ENCODE measurements at places on chromosomes 7 and 10.
A peak's percentile ranks its signal among the peaks of the same experiment; 100 is the strongest.

GRCh38 chr7:157439149-157439548 is 102.3 kb downstream of the DNAJB6 start:
- DNase-seq: no peak

GRCh38 chr10:74058071-74058470 is 60.2 kb downstream of the VCL start:
- DNase-seq: no peak

DNA sequence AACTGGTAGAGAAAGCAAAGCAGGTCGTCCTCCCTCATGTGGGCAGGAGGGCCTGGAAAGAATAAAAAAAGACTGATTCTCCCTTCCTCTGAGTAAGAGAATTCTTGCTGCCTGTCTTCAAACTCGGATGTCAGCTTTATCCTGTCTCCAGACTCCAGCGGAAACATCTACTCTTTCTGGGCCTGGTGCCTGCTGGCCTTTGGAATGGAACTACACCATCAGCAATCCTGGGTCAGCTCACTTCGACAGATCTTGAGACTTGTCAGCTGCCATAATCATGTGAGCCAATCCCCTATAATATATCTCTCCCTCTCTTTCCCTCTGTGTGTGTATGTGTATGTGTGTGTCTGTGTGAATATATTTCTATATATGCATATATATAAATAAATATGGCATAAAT is 411.0 kb upstream of the DPP6 start:
- no peak for DNase-seq

- DNase-seq: no peak
These were observed 354.4 kb upstream of the MKI67 start for GRCh38 chr10:128480601-128481000.

- DNase-seq: no peak
These were observed 290.5 kb downstream of the TFEC start for GRCh38 chr7:115740043-115740442.

- peak; percentile 90 for DNase-seq
These were observed 96.9 kb downstream of the HIPK2 start for GRCh38 chr7:139680676-139681462.

DNA sequence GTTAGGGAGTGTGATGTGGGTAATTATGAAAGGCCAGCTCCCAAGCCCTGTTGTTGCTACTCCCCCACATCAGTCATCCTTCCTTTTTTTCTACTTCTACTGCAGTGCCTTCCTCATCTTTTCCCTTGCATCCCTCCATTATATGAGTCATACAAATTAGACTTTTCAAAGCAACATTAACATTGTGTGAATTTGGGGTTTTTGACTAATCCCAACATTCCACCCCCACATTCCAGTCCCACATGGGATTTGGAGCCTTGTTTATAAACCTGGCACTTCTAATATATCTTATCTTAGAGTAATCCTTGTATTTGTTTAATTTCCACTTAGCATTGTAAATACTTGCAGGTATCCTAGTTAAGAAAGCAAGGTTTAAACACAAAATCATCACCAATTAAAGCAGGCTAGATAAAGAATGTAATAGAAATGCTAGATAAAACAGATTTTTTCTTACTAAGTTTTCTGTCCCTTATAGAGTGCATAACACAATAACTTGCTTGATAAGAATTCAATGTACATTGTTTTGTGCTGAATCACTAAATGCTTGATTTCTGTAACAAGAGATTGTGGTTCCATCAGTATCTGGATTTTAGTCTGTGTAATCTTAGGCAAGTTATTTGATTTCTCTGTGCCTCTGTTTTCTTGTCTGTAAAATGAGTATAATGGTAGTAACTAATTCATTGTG is 165.8 kb downstream of the CFTR start:
- DNase-seq: no peak

DNA sequence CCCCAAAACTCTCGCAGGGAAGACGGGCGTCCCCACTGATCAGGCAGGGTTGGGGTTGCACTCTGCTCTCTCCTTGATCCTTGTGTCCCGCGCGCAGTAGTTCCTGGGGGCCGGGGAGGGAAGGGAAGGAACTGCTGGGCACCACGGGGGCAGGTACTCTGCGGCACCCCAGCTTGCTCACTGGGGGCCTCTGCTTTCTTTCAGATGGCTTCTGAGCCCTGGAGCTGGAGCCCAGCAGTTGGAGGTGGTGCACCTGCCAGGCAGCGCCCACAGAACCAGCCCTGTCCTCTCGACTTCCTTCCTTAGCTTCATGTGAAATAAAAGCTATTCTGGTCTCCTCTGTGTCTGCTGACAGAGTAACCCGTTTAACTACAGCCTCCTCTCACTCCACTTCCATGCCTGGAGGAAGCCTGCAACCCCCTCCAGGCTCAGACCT is 12.2 kb downstream of the PLAC9 start:
- no peak for DNase-seq

DNA sequence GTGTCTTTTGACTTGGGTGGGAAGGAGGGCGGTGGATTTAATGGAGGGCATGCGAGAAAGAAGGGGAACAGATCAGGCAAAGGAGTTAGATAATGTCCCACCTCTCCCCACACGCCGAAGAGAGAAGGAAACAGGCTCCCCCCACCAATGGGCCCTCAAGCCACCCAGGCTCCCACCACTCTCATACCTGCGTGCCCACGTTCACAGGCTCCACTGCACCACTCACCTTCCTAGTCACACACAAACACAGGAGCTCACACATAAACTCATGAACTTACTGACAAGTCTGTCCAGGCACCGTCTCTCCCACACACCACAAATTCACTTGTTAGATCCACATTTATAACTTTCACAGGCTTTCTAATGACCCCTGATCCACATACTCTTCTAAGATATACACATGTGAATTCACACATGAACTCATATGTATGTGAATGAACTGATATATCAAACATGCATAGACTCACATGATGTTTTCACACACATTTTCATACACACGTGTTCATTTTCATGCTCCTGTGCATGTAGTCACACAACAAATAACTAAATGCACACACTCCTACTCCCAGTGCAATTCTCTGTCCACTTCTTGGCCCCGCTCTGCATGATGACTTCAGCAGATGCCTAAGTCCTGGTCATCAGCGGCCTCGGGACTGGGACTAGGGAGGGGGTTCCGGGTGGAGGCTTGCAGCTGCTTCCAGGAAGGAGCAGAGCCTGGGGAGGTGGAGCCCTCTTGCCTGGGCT is 1.5 kb downstream of the LZTS2 start:
- DNase-seq: peak; percentile 63
